Skin of body (tissue), 3 donors: ENCODE measurements at places on chromosomes 12 and 14. TPM values are rescaled to one million over a fixed set of nuclear protein-coding genes. Genes with fewer than 3 reads are reported as not detected.
A peak's percentile ranks its signal among the peaks of the same experiment; 100 is the strongest.

GRCh38 chr12:116236148-116236731 lies 41.3 kb downstream of the MED13L start:
- DNase-seq, result peak; percentile 19

DNA sequence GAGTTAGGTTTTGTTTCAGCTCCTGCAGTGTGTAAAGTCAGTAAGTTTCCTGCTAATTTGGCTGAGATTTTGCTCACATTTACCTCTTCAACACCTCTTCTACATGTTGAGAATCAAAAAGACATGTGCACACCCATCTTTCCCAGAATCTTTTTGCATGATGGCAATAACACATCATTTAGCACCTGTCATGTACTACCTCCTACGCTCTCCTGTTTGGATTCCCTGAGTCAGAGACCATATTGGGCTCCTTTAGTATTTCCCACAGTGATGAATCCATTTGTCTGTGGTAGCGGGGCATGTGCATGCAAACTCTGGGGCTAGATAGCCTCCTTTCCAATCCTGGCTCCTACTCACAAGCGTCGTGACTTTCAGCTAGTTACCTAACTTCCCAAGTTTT lies 20.1 kb downstream of the PLBD1 start:
- DNase-seq, result no peak

GRCh38 chr12:3148366-3149000 lies 71.3 kb downstream of the TSPAN9 start:
- DNase-seq, result peak; percentile 15

DNA sequence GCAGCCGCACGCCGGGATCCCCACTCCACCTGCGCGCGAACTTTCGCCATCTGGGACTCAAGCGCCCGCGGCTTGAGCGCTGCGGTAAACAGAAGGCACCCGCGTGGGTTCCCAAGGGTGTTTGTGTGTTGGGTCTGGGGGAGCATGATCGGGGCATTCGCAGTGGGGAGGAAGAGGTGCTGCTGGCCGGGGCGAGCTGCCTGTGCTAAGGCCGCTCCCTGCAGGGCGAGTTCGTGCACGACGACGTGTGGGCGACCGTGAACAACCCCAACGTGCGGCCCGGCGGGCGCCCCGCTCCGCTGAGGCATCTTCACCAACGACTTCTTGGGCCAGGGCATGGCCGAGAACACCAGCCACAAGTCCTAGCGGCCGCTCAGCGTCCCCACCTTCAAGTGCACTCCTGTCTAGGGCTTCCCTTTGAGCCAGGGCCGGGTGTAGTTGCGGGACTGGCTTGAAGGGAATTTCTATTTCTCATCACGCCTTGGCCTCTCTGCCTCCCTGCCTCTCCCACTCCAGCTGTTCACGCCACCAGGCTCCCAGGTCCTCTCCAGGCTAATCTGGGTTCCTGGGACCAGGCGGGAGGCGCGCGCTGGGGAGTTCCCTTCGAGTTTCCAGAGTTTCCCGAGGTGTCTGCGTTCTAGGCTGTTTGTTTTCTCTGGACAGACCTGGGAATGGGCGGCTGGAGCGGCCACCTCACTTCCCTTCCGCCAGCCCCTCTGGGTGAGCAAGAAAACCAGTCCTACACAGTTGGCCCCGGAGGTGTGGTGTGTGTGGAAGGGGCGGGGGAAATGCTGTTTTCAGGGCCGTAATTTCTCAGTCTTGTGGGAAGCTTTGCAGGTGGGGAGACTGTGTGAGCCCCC lies 417.8 kb upstream of the TMTC1 start:
- no peak for DNase-seq

CACNB3 gene
- total RNA-seq, result 10.8 TPM

GRCh38 chr14:58088961-58089360 lies 63.1 kb downstream of the ARMH4 start:
- no peak for DNase-seq

GLT1D1 gene
- total RNA-seq, result 2.2 TPM
